ENCODE measurements at places on chromosomes 1 and 21. TPM values are rescaled to one million over a fixed set of nuclear protein-coding genes. Genes with fewer than 3 reads are reported as not detected.

The ESRRG gene
- total RNA-seq, result not detected

The AKT3 gene
- total RNA-seq, result 17.7 TPM

The MMP23B gene
- total RNA-seq, result 1.1 TPM

The SPATC1L gene
- total RNA-seq, result 6.6 TPM

The MPL gene
- total RNA-seq, result not detected

The TCHH gene
- total RNA-seq, result 0.14 TPM

The HMCN1 gene
- 1.0 TPM for total RNA-seq

The CR1L gene
- total RNA-seq, result not detected

All from nasal cavity respiratory epithelium epithelial cell of viscerocranial mucosa (primary cell).